ENCODE measurements at places on chromosomes 4 and X.

- no peak for DNase-seq
Observed at GRCh38 chr4:133014473-133015135, 134.5 kb upstream of the PCDH10 start.

DNA sequence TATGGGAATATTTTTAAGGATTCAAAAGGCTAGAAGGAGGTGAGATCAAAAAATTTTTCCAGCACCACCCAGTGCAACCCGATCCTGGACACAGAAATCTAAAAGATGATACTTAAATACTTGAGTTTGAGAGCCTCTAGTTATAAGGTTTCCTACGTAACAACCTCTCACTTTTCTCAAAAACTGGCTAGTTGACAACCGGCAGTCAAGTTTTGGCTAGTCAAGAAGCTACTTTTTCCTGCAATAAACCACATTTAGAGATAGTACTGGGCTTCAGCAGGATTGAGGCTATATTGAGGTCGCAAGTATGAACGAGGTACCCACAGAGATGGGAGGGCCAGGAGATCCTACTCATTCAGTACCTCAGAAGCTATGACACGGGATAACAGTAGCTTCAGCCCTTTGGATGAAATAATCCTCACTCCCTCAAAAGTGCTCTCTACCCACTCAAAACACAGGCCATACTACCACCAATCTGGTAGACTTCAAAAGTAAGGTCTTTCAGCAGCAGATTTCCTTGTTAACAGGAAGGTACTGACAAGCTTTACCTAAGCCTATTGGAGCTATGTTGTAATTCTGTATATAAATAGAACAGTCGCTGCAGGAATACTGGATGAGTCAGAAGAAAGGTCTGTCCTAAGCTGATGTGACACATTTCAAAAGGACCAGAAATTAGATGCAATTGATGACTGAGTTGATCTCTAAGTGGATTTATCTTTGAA is 1.5 kb upstream of the TSPAN5 start:
- peak; percentile 66 for DNase-seq

DNA sequence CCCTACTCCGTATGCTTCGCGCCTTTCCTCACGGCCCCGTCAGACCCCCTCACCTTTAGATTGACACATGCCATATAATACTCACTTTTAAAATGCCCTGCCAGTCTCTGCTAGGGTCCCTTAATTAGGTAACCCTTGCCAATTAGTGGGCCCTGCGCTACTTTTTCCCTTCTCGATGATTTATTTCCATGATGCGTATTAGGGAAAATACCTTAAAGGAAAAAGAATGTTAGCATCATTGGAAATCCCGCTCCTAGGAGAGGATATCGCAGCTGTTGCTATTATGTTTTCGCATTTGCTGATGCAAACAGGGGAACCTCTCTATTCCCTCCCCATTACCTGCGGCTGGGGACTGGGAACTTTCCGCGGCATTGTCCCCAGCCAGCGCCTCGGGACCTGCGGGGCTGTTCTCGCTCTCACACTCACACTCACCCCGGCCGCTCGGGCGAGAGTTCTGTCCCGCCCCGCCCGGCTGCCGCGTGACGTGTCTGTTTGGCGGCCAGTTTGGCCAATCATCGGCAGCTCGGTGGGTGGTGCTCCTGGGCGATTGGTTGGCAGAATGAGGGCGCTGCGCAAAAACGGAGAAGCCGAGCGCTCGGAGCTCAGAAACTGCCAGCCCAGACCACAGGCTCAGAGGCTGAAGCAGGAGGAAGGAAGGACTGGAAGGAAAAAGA is at the start of gene PCDH10:
TSS of gene PCDH10 (plus strand) at position 605 of the 674 bp plus-strand sequence. CDS start 847 bp downstream, outside the sequence.
- DNase-seq, result peak; percentile 95

DNA sequence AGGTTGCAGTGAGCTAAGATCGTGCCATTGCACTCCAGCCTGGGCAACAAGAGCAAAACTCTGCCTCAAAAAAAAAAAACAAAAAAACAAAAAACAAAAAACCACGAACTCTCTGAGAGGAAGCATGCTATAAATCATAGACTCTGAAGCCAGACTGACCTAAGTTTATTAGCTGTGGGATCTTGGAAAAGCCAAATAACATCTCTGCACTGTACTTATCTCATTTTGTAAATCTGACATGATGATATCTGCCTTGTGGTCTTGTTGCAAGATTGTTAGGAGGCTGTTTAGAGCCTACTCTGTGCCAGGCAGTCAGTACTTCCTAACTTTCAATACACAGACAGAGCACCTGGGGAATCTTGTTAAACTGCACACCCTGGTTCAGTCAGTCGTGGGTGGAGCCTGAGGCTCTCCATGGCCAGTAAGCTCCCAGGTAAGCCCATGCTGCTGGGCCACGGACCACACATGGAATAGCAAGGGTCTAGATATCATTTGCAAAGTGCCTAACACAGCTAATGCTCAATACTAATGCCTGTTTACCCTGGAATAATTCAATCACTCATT is 107.6 kb upstream of the SMIM10 start:
- no peak for DNase-seq

DNA sequence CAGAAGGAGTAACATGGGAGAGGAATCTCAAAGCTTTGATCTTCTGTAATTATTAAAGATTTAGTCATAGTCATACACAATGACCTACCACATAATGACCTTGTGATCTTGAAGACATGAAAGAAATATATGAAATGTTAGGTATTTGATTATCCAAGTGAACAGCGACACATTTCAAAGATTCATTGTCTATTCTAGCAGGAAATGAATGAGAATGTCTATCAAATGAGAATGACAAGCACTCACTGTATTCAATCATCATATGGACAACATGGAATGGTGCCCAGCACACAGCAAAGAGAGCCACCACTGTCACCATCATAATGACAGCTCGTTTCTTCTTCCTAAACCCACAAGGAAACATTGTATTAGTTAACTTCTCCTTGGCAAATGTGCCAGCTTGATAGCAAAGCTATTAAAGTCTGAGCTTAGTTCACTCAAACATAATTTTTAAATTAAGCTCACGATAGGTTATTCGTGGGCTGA is 50.6 kb downstream of the QRFPR start:
- no peak for DNase-seq

GRCh38 chrX:133639726-133640125 is 224.4 kb upstream of the GPC4 start:
- DNase-seq, result no peak

DNA sequence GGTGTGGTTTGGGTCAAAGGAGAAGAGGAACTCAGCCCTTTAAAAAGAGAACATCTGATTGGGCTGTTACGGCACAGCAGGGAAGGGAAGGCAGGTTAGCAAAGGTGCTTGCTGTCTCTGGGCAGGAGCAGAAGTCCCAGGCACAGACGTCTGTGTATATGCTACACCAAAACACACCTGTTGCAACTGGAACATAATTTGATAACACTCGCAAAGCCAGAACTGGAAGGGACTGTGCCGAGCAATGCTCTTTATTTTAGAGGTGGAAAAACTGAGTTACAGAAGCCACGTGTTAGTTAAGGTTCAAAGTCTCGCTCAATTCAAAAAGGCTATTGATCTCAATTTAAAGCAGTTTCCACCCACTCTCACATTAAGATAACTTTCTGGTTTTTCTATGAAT is 2.2 kb upstream of the FAM114A1 start:
- no peak for DNase-seq
